ENCODE measurements at places on chromosomes 13 and 19.

- no peak for DNase-seq
Measured at GRCh38 chr13:79190932-79191331, 215.1 kb downstream of the RBM26 start.

DNA sequence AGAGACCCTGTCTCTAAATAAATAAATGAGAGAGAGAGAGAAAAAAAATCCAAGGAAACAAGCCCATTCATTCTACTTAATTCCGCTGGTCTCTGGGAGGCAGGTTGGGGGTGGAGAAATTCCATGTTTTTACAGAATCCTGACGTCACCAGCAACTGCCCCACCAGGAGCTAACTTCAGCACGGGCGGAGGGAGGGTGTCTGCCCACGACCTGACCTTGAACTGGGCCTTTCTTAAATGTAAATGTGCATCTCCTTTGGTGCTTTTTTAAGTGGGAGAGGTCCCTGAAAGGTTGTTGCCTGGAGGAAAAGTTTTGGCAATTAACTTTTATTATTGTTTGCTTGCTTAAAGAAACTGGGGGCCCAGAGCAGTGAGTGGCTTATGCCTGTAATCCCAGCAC is 15.5 kb downstream of the KLF2 start:
- peak; percentile 51 for DNase-seq

GRCh38 chr13:80921971-80922370 is 581.0 kb upstream of the SPRY2 start:
- DNase-seq: no peak

- DNase-seq: no peak
Measured at GRCh38 chr13:25796474-25796873, 255.3 kb downstream of the SHISA2 start.

GRCh38 chr13:26111797-26112196 is 60.0 kb upstream of the SHISA2 start:
- DNase-seq: no peak

DNA sequence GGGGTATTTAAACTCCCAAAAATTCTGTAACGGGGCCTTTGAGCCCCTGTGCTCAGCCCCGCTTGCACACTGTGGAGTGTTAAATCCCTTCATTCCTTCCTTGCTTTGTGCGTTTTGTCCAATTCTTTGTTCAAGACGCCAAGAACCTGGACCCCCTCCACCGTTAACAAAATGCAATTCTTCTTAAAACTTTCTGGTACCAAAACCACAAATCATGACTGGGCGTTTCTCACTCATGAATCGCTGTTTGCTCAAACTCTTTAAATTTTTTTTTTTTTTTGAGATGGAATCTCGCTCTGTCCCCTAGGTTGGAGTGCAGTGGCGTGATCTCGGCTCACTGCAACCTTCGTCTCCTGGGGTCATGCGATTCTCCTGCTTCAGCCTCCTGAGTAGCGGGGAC is 881 bp downstream of the ZNF20 start:
- DNase-seq: no peak

- DNase-seq: no peak
Measured at GRCh38 chr13:51976423-51976822, 34.8 kb downstream of the ATP7B start.

GRCh38 chr13:101811881-101812280 is 359.4 kb downstream of the ITGBL1 start:
- no peak for DNase-seq

- peak; percentile 85 for DNase-seq
Measured at GRCh38 chr19:12696366-12697335, at the start of gene FBXW9. FBXW9 (minus strand) TSS chr19:12696631; CDS start chr19:12696581, 50 bp downstream.

- no peak for DNase-seq
Measured at GRCh38 chr19:28700176-28700575, 512.8 kb downstream of the UQCRFS1 start.

DNA sequence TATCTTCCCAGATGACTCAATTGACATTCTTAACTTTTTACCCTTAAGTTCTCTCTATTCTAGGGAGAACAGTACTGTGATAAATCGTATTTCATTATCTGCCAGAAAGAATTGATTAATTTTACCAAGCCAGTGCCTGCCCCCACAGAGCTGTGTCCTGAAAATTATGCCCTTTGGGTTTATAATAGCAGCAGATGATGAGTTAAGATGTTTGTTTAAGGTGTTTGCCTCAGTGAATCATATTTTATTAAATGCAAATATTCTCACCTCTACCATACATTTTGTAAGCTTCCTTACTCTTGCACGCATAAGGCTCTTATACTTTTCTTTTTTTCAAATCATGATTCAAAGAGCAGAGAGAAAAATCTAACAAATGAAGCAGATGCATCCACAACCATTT is 318.6 kb downstream of the DCT start:
- no peak for DNase-seq

DNA sequence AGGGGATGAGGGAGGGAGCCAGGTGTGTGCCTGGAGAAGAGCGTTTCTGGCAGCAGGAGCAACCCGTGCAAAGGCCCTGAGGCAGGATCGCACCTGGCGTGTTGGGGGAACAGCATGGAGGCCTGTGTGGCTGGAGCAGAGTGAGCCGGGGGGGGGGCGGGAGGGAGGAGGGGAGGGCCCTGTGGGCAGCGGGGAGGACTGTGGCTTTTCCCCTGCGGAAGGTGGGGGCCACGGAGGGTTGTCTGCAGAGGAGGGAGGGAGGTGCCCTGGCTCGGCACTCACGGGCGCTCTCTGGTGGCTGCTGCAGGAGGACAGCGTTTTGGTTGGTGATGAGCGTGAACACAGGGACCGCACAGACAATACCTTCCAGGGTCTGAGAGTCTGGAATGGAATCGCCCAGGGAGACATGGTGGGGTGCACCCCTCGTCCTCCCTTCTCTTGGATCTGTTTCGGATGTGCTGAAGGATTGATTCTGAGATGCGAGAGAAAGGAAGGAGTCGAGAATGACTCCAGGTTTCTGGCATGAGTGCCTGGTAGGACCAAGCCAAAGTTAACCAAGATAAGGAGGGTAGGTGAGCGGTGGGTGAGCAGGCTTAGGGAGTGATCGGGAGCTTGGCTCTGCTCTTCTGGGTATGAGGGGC is 6.5 kb downstream of the RAB11B start:
- DNase-seq: no peak

GRCh38 chr13:93249364-93250306 is 23.0 kb downstream of the GPC6 start:
- DNase-seq: peak; percentile 28

DNA sequence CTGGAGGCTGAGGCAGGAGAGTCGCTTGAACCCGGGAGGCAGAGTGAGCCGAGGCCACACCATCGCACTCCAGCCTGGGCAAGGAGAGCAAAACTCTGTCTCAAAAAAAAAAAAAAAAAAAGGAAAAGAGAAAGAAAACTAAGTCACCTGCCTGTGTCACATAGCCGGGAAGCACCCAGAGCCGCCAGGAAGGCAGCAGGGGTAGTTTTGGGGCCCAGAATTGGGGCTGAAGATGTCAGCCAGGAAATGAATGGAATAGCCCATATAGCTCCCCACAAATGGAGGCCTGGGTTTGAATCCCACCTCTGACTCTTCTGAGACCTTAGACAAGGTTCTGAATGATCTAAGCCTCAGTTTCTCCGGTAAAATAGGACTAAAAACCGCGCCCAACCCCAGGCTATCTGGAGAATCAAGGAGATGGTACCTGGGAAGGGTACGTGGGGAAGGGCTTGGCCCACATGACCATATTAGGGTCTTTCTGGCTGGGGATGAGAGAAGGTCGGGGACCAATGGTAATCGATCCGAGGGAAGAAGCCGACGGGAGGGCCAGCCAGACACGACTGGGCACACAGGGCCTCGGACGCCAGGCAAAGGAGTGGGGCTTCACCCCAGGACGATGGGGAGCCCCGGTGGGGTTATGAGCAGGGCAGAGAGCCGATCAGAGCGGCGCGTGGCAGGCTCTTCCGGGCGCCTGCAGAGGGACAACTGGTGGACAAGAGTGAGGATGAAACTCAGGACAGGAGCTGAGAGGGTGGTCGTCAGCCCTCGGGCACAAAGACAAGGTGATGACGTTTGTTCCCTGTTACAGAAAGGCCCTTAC is 14.4 kb downstream of the CCDC124 start:
- DNase-seq: no peak

- DNase-seq: no peak
Measured at GRCh38 chr13:72823081-72823480, 41.1 kb downstream of the PIBF1 start.

GRCh38 chr19:49165111-49165750 is 7.6 kb downstream of the TRPM4 start:
- no peak for DNase-seq

- DNase-seq: peak; percentile 64
Measured at GRCh38 chr19:10863107-10863717, 8.1 kb upstream of the CARM1 start.

DNA sequence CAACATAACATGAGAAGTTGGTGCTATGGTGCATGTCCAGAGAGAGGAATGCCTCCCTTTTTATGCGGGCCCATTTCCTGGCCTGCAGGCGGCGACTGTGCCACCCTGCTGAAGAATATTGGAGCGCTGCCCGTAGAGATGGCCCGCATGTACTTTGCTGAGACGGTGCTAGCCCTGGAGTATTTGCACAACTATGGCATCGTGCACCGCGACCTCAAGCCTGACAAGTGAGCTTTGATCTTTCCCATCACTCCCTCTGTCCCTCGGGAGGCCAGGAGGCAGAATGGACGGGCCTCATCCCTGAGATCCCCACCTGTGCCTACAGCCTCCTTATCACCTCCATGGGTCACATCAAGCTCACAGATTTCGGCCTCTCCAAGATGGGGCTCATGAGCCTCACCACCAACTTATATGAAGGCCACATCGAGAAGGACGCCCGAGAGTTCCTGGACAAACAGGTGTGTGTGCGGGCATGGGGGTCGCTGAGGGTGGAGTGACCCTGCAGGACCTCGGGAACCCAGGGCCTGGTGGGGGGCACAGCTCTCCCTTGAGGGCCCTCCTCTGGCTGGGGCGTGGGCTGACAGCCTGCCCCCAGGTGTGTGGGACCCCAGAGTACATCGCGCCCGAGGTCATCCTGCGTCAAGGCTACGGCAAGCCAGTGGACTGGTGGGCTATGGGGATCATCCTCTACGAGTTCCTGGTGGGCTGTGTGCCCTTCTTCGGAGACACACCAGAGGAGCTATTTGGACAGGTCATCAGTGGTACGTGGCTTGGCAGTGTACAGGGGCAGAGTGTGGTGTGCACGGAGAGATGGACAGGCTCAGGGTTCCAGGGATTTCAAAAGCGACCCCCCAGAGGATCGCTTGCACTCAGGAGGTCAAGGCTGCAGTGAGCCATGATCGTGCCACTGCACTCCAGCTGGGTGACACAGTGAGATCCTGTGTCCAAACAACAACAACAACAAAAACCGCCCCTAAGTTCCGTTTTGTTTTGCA is 16.2 kb downstream of the DNASE2 start:
- DNase-seq: no peak

GRCh38 chr19:34131100-34131499 is 41.2 kb upstream of the LSM14A start:
- DNase-seq: no peak

- peak; percentile 77 for DNase-seq
Measured at GRCh38 chr19:47157431-47158321, 27.0 kb downstream of the SAE1 start.

DNA sequence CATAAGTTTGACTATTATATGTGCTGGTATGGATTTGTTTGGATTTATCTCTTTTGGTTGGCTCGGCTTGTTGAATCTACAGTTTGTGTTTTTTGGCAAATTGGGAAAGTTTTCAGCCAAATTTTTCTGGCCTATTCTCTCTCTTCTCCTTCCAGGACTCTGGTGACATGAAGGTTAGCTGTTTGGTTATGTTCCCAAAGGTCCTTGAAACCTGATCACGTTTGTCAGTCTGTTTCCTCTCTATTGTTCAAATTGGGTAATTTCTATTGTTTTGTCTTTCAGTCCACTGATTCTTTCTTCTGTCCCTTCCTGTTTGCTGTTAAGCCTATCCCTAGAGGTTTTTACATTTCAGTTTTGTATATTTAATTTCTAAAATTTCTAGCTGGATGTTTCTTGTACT is 81.5 kb upstream of the SHISA2 start:
- no peak for DNase-seq

- no peak for DNase-seq
Measured at GRCh38 chr13:29845440-29846056, 4.9 kb downstream of the UBL3 start.

DNA sequence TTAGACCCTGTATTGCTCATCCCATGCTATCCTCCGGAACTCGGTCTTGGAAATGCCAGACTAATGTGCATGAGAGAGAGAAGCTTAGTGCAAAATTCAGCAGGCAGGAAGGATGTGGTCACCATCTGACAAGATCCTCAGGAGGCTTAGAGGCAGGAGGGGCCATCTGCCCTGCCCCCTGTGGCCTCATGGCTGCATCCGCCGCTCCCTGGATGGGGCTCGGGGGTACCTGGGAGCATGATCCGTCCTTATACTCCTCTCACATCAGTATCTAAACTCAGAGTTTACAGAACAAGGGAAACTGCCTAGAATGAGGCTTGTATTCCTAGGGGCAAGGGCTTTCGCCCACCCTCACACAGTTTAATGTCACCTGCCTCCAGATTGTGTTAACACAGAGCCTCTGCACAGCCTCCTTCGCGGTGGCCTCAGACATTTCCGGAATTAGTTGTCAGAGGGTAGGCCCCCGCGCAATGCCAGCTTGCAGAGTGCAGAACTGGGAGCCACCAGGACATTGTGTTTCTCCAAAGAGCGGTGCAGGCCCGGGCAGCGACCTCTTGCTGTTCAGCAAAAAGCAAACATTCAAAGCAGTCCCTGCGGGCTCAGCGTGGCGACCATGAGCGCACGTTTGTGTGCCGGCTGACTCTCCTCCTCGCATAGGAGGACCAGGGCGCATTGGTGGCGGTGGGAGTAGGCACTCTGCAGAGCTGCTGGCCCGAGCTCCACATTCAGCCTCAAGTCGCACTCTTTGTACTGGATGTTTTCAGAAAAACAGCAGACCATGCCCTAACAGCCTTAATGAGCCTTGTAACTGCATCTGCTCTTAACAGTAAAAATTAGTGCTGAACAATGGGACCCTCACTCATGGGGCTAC is 39.1 kb downstream of the GPR12 start:
- no peak for DNase-seq

GRCh38 chr13:36362251-36362650 is 16.1 kb upstream of the SPART start:
- no peak for DNase-seq

DNA sequence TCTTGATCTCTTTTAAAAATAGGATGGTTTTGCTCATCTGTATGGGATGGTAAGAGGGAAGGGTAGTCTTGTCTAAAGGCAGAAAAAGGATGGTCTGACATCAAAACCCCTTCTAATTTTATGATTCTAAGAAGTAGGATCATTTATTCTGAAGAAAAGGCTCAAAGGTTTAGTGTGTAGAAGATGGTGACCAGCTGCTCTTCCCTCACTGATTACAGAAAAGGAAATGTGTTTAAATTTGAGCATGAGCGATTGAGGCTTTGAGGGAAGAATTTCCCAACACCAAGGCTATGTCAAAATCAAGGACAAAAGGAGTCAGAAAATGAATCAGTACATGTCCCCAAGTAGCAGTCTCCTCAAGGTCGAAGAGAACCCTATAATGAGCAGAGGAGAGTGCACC is 909.8 kb downstream of the EFNB2 start:
- no peak for DNase-seq

All from retinal pigment epithelial cell (primary cell).